ENCODE measurements at places on chromosomes 3 and 15.

DNA sequence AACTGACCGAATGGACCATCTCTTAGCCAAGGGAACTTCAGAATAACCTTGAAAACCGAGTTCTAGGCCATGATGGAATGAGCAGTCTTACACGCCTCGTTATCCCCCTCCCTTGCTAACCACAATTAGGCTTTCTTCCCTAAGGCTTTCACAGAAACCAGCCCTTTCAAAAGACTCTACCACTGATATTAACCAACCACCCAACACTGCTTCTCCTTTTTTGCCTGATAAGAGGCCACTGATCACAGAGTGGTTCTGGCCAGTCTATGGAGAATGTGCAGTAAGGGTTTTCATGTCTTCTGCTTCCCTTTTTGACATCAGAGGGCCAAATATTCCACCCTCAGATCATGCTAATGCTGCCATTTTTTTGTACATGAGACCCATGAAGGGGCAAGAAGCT, 59.3 kb downstream of the MCF2L2 start:
- DNase-seq, result no peak

DNA sequence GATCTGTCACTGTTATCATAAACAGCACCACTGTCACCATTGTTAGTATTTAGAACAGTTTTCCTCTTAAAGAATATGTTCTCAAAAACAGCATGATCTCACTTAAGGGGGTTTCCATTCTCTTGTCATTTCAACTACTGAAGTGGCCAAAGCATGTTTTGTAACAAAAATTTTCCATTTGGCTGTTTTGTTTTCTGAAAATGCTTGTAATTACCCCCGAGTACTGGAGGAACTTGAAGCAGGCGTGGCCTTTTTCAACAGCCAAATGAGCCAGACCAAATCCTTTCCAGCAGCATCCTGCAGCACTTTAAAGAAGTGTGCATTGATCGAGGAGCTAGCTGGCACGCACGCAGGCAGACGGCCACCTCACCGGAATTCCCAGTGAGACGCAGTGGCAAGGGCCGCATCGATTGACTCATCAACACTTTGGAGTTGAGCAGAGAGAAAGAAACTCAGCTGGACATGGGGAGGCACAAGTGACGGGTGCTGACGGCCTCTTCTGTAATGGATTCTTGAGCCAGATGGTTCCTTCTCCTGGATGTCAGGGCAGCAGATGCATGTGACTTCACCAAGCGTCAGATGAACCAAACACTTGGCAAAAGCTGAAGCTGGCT, 234.3 kb upstream of the IGF1R start:
- peak; percentile 50 for DNase-seq

GRCh38 chr15:68778876-68779275, 41.8 kb downstream of the ANP32A start:
- DNase-seq, result no peak

DNA sequence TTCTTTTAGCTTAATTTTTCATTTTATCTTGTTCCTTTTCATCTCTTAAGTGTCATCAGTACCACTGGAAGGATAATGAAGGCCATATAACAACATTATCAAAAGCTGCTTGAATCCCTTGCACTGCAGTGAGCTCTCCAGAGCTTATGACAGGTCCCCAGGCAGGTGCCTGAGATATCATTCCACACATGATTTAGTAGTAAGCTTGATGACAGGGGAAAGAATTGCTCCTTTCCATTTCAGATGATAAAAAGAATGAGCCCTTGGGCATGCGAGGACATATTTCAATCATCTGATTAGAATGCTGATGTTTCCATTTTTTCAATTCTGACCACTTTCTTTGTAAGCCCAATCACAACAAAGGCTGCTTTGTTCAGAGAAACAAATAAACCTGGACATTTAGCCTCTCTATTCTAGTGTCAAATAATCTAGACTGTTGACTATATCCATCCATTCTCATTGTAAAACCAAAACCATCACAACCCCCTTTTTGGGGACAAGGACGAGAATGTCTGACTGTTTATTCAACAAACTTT, 567.8 kb downstream of the IGSF11 start:
- no peak for DNase-seq

DNA sequence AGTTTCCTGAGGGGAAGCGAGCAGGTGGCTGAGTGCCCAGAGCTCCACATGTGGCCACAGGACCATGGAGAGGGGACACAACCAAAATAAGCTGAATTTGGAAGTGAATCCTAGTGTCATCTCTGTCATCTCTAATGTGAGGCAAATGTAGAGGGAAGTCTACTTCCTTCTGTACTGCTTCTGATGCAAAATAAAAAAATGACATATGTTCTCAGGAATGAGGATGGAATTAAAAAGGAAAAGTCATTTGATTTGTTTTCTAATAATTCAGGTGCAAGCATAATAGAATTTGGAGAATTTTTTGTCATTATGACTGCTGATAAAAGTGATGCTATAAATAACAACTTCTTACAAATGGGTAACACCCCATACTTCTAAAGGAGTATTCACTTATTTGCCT, 59.5 kb upstream of the POU1F1 start:
- no peak for DNase-seq

GRCh38 chr3:147409143-147410115, at the start of gene ZIC1:
Gene ZIC1 (plus strand): TSS chr3:147409365. CDS start chr3:147410113, 748 bp downstream.
- no peak for DNase-seq

- DNase-seq, result peak; percentile 29
Observed at GRCh38 chr3:121834157-121834670, 646 bp downstream of the IQCB1 start.

DNA sequence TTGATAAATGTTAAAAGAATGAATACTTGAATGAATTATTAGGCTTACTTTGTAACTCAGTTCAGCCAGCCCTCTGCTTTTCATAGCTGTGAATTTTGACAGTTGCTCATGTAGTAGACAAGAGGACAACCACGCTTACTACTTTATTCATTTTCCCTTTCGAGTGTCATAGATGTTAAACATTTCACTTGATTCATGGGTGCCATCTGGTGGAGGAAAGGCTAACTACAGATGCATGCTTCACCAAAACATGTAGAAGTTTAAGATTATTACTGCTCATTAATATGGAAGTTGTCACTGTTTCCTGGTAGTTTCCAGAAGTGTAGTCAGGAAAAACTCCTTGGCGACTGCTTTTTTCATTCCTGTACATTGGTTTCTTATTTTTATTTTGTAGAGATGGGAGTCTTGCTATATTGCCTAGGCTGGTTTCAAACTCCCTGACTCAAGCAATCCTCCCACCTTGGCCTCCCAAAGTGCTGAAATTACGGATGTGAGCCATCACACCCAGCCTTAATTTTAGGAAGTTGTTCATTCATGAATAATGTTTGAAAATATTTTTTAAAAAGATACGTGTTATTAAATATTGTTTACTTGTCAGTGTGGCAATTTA, 163.2 kb downstream of the B3GALNT1 start:
- peak; percentile 43 for DNase-seq

DNA sequence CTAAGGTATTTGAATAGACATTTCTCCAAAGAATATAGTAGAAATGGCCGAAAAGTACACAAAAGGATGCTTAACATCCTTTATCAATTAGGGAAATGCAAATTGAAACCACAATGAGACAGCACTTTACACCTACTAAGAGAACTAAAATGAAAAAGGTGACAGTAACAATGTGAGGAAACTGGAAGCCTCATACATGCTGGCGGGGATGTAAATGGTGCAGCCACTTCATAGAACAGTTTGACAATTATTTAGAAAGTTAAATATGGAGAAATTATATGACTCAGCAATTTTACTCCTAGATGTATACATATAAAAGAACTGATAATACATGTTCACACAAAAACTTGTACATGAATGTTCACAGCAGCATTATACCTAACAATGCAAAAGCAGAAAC, 13.4 kb downstream of the SPICE1 start:
- DNase-seq, result no peak

- DNase-seq, result no peak
Observed at GRCh38 chr3:182596676-182597410, 196.5 kb upstream of the ATP11B start.

GRCh38 chr3:149783576-149783975, 8.8 kb downstream of the ANKUB1 start:
- DNase-seq, result no peak

GRCh38 chr3:191350396-191351090, 20.2 kb upstream of the UTS2B start:
- no peak for DNase-seq

DNA sequence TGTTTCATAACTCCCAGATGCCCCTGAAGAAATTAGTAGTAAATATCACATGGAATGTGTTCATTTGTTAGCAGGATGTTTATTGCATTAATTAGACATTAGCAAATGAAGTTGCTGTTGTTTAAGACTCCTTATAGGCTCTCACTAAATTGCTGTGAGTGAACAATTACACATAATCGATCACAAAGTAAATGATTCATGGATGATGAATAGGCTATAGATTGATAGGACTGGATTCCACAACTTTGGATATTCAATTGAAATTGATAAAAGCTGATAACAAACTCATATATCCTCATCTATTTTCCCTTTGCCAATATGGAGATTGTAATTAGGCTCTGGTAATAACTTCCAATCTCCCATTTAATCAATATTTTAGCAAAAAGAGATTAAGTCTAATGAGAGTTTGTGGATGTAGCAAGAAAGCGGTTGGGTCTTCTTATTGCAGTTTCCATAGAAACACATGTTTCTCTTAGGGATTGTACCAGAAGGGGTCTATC, 555.5 kb downstream of the ROBO2 start:
- DNase-seq, result no peak

GRCh38 chr3:175564363-175564762, 705.2 kb downstream of the NAALADL2 start:
- DNase-seq, result no peak

DNA sequence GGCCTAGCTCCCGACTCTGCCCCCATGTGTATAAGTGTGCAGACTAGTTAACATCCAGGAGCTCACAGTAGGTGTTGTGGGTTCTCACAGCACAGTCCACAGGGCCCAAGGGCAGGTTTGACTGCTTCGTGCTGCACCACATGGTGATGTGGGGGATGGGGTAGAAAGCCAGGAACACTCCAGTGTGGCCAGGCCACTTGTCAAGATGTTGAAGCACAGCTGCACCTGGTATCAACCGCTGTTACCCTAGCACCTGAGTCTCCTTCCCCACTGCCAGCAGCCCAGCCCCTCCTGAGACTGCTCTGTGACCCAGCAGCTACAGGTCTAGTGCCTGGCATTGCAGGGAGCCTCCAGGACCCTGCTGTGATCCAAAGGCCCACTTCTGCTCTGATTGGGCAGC, 53.4 kb downstream of the CHDH start:
- DNase-seq, result no peak

- DNase-seq, result no peak
Observed at GRCh38 chr3:13006216-13006990, 66.8 kb downstream of the IQSEC1 start.

- no peak for DNase-seq
Observed at GRCh38 chr3:133474817-133475216, 75.0 kb downstream of the BFSP2 start.

DNA sequence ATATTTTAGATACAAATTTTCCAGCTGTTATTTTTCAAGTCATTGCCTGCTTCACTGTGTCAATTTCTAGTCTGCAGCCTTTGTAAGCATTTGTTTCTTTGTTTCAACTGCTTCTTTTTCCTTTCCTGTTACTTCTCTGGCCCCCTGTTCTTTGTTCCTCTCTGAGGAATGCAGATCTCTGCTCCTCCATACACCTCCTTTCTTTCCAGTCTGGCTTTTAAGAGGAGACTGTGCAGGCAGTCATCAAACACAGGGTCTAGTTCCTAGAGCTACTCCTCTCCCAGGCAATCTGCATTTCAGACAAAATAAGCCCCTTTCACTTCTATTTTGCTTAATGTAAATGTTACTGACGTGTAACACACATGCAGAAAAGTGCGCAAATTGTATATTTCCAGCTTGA, 502.9 kb downstream of the PDCD6IP start:
- DNase-seq, result no peak

DNA sequence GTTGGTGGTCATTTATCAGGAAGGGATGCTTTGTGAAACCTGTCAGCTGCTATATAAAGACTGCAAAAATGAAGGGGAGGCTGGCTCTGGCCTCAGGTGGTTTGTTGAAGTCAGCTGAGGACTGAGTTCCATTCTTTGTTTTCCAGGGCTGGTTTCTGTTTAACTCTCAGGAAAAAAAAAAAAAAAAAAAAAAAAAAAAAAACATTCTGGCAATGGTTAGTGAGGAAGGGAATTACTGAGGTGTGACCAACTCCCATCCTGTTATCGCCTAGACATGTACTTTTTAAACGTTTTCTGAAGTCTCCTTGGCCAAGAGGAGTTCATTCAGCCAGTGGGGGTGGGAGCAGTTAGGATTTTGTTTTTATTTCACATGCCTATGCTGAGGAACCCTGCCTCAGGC, 316.3 kb downstream of the OXSM start:
- DNase-seq, result no peak

DNA sequence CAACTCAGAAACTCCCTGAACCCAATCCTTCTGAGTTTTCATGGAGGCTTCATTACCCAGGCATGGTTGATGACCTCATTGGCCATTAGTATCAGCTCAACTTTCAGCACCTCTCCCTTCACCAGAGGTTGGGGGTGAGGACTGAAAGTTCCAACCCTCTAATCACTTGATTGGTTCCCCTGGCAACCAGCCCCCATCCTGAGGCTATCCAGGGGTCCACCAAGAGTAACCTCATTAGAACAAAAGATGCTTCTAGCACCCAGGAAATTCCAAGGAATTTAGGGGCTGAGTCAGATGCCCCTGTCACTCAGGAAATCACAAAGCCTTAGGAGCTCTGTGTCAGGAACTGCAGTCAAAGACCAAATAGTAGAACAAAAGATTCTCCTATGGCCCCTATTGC, 43.8 kb downstream of the ADAMTSL3 start:
- no peak for DNase-seq

GRCh38 chr15:76060118-76060989, 569 bp downstream of the TMEM266 start:
- no peak for DNase-seq

- no peak for DNase-seq
Observed at GRCh38 chr15:96474231-96474664, 143.7 kb downstream of the NR2F2 start.

DNA sequence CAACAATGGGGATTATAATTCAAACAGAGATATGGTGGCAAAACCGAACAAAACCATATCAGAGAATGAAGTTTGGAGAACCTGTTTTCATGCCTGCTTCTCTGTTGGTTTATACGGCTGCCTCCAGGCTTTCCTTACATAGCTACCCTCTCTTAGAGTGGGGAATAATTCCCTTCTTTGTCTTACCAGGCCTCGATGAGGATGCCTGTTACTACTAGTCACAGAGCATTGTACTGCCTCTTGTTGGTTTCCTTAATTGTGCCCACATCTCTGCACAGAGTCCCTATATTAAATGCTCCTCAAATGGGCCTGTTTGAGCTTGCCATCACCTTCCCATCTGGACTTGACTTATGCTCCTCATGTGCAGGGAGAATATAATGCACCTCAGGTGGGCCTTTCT, 92.9 kb downstream of the NCEH1 start:
- DNase-seq, result no peak

GRCh38 chr3:98532709-98533571, 1.2 kb downstream of the GPR15 start:
- DNase-seq, result no peak

GRCh38 chr3:127775398-127776109, 46.8 kb downstream of the MGLL start:
- peak; percentile 54 for DNase-seq

- no peak for DNase-seq
Observed at GRCh38 chr15:57464480-57464879, 88.2 kb downstream of the CGNL1 start.

- no peak for DNase-seq
Observed at GRCh38 chr3:172079326-172079976, 40.1 kb downstream of the FNDC3B start.

Data from left cardiac atrium (tissue), 4 donors.